ENCODE measurements at places on chromosomes 3 and 15.

GRCh38 chr15:70504299-70504951 lies 258.9 kb downstream of the UACA start:
- no peak for DNase-seq

- DNase-seq, result no peak
Measured at GRCh38 chr3:160038862-160039562, 50.4 kb downstream of the IL12A start.

DNA sequence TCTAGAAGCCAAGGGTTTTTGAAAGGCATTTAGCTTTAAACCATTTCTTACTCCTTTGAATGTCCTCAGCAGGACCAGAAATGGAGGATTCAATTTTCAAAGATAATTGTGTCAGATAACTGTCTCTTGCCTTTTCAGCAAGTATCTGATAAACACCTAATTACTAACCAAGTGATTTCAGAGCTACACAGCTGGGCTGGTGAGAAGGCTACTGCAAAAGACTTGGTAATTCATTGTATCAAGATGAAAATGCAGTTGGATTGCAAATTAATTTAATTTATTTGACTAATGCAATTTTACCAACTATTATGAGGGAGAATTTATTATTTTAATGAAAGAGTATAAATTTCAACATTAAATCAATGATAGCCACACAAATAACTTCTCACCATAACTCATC lies 165.4 kb downstream of the ROBO1 start:
- DNase-seq, result no peak

GRCh38 chr3:157844800-157845565 lies 261.2 kb downstream of the SHOX2 start:
- DNase-seq, result no peak

GRCh38 chr3:46183330-46183729 lies 24.8 kb downstream of the CCR1 start:
- DNase-seq, result no peak

GRCh38 chr3:157444797-157445184 lies 8.1 kb downstream of the PTX3 start:
- no peak for DNase-seq

- no peak for DNase-seq
Measured at GRCh38 chr3:138187296-138188012, at the start of gene ARMC8. Gene ARMC8, plus strand, starts transcription at chr3:138187301. Its CDS starts 254 bp downstream, at chr3:138187555.

DNA sequence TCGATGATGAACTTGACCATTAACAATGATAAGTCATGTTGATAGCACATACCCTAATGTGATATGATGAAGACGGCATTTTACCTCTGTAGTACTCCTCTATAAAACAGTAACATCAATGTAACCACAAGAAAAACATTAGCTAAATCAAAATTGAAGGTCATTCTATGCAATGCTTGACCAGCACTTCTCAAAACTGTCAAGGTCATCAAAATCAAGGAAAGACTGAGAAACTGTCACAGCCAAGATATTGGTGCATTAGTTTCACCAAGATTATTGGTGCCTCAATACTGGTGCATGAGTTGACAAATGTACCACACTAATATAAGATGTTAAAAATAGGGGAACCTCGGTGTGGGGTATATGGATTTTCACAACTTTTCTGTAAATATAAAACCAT lies 251.1 kb upstream of the CNTN4 start:
- DNase-seq, result no peak

DNA sequence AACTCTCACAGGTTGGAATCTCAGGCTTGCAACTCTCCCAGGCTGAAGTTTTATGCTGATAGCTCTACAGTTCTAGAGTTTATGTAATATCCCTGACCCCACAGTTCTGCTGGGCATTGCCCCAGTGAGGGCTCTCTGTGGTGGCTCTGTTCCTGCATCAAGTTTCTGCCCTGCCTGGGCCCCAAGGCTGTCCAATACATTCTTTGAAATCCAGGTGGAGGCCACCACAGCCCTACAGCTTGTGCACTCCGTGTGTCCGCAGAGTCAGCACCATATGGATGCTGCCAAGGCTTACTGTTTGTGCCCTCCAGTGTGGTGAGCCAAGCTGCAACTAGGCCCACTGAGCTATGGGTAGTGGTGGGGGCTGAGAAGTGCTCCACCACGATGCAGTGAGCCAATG lies 1141.2 kb upstream of the EPHA6 start:
- DNase-seq, result no peak

DNA sequence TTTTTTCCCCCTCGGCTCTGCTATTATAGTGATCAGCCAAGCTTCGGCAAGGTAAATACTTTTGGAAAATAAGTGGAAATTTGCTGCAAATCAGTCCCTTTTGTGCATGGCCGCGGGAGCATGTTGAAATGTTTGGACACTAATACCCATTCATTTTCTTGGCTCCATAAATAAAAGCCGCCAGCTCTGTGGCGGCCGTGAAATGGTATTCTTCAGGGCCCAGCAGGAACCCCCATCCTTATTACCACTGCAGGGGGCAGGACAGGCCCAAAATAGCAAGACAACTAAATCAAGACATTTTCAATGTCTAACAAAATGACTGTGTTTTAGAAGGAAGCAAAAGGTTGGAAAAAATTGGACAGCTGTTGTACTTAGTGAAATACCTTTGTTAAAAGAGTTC lies 362.3 kb downstream of the NR2F2 start:
- no peak for DNase-seq

DNA sequence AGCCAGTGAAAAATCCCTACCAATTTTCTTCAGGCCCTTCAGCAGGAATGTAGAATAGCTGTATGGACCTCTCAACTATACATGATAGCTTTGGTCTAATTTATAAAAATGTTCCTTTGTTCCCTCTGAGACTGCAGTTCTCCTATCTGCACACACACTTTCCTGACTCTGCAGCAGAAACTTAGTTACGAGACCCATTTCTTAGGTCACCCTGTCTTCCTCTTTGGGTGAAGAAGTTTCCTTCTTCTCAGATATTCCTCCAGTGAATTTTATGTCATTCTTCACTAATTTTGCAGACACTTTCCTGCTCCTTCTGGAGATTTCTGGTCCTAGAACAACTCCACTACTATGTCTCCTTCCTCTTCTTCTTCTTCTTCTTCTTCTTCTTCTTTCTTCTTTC lies 42.6 kb downstream of the CD200R1L start:
- DNase-seq, result no peak

DNA sequence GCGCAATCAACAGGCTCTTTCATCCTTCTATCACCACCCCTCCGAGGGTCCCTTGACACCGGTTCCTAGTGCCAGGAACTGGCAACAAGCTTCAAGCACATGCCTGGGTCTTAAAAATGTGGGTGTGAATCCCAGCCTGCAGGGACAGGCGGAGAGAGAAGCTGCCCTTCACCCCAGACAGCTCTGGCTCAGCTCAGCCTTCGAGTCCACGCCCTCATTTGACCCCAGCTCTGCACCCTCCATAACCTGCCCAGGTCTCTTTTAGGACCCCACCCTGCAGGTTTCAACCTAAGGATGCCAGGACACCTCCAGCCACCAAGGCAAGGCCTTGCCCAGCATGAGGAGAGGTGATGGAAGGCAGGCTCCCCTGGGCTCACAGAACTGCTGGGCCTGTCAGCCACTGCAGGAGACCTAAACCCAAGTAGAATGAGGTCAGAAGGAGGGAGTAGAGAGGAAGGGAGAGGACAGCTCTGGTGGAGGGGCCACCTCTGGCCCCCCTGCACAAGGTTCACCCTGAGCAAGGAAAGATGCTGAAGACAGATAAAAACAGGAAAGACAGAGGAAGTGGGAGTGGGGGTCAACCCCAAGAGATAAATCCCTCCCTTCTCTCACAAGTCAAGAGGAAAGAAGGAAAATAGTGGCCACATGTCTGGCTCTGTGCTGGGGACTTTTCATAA lies 2.6 kb upstream of the LOXL1 start:
- no peak for DNase-seq

DNA sequence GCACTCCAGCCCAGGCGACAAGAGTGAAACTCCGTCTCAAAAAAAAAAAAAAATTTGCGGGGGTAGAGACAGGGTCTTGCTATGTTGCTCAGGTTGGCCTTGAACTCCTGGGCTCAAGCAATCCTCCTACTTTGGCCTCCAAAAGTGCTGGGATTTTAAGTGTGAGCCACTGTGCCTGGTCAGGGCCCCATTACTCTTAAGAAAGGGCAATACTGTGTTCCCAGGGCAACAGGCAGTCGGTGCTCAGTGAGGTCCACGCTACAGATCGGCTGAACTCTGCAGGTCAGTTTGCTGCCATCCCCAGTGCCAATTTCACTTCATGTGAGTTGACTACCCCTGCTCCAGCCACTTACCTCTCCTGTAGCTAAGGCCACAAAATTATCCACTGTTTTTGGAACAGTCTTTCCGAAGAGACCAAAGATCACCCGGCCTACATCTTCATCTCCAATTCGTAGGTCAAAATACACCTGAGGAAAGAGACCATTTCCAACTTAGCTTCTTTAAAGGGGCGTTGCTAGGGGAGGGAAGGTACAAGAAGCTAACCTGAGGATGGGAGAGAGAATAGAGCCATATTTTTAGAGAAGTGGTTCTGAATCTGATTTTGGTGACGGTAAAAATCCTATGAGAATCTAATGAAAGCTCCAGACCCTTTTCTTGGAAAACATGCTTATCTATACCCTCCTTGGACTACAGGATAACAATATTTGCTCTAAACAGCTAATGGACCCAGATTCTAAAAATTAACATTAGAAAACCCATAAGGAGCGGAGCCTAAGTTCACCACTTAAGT lies 939 bp downstream of the PPIB start:
- DNase-seq, result no peak

DNA sequence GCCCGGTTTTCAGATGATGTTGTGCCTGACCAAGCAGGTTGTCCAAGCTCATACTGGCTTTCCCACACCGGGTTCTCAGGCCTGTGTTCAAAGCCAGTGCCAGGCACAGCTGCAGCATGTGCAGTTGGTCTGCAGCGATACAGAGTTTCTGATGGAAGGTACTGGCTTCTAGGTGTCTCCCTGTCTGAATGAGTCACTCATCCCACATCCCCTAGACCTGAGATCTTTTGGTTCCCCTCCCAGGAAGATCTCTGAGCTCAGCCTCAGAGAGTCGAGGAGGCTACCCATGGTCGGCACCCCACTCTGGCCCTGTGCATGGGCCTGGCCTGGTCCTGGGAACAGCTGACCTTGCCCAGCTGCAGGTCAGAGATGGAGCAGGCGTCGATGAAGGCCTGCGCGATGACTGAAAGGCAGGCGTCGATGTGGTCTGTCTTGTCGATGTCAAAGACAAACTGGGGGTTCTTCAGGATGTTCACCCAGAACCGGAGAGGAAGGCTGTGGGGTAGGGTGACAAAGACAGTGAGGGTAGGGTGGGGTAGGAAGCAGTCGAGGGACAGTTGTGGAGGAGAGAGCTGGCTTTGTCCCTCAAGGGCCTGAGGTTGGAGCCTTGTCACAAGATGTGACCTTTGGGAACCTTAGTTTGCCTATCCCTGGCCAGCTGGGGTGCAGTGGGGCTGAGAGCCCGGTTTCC lies 15.3 kb downstream of the H1-8 start:
- no peak for DNase-seq

- no peak for DNase-seq
Measured at GRCh38 chr15:69316291-69316690, 17.6 kb downstream of the PAQR5 start.

GRCh38 chr3:127204841-127205582 lies 12.1 kb downstream of the PRR23E start:
- no peak for DNase-seq

GRCh38 chr3:174062923-174063322 lies 665.4 kb downstream of the NLGN1 start:
- no peak for DNase-seq

DNA sequence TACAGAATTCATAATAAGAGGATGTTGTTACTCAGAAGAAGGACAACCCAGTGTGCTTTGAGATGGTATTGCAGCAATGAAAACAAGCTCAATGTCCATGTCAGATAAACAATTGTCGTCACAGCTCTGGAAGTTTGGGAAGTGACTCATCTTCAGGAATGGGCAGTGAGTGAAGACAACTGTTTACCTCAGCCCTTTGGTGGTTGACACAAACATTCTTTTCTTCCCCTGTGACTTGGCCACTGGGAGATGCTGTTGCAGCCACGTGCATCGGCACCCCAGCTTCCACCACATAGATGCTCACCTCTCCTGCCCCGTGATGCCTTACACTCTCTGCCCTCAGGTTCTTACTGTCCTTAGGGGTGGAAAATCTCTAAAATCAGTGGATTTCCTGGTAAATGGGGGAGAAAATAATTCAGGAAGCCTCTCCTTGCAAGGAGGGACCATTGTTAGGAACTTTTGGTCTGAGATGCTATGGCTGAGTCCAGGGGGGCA lies 114.1 kb upstream of the GALNT15 start:
- no peak for DNase-seq

- DNase-seq, result no peak
Measured at GRCh38 chr3:32155117-32155516, 48.7 kb downstream of the GPD1L start.

GRCh38 chr3:122680475-122681283 lies at the start of gene PARP14:
Gene PARP14, plus strand, starts transcription at chr3:122680839. Its CDS starts 45 bp downstream, at chr3:122680884.
- no peak for DNase-seq

GRCh38 chr15:59295261-59296001 lies 77.2 kb downstream of the MYO1E start:
- no peak for DNase-seq

- DNase-seq, result no peak
Measured at GRCh38 chr15:68303134-68303533, 25.6 kb downstream of the FEM1B start.

GRCh38 chr3:61664105-61664482 lies 102.7 kb downstream of the PTPRG start:
- DNase-seq, result no peak

Data from cerebellar nuclear complex (tissue), 1 donor.